ENCODE measurements at places on chromosomes 5 and 9. TPM values are rescaled to one million over a fixed set of nuclear protein-coding genes. Genes with fewer than 3 reads are reported as not detected.

FBLL1 gene
- 17.4 TPM for total RNA-seq

WDR38 gene
- 7.9 TPM for total RNA-seq

OR2K2 gene
- total RNA-seq, result not detected

TTC1 gene
- total RNA-seq, result 52.7 TPM

SVEP1 gene
- 10.9 TPM for total RNA-seq
